ENCODE measurements at places on chromosomes 11 and 22. TPM values are rescaled to one million over a fixed set of nuclear protein-coding genes. Genes with fewer than 3 reads are reported as not detected.

The GRM5 gene
- total RNA-seq: 0.17 TPM

The EXPH5 gene
- 6.6 TPM for total RNA-seq

The IGSF9B gene
- 10.2 TPM for total RNA-seq

The ZNF215 gene
- 2.5 TPM for total RNA-seq

The BIRC2 gene
- total RNA-seq: 48.7 TPM

The OVOL1 gene
- 8.5 TPM for total RNA-seq

The P4HA3 gene
- 0.80 TPM for total RNA-seq

The SWAP70 gene
- 20.8 TPM for total RNA-seq

DNA sequence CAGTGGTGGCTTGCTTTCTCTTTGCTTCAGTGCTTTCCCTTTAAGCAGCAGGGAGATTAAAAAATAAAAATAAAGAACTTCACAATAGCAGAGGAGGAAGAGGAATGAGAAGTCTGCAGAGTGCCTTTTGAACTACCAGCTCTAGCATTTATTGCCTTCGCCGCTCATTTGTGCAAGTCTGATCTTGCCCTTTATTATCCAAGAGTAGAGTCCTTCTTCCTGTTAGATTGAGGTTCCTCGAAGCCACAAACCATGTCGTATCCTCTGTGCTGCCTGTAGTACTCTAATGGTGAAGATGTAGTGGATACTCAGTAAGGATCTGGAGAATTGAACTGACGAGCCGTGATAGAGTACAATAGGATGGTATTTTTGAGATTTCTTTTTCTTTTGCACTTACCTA, 101.2 kb upstream of the RAG2 start:
- DNase-seq: no peak

DNA sequence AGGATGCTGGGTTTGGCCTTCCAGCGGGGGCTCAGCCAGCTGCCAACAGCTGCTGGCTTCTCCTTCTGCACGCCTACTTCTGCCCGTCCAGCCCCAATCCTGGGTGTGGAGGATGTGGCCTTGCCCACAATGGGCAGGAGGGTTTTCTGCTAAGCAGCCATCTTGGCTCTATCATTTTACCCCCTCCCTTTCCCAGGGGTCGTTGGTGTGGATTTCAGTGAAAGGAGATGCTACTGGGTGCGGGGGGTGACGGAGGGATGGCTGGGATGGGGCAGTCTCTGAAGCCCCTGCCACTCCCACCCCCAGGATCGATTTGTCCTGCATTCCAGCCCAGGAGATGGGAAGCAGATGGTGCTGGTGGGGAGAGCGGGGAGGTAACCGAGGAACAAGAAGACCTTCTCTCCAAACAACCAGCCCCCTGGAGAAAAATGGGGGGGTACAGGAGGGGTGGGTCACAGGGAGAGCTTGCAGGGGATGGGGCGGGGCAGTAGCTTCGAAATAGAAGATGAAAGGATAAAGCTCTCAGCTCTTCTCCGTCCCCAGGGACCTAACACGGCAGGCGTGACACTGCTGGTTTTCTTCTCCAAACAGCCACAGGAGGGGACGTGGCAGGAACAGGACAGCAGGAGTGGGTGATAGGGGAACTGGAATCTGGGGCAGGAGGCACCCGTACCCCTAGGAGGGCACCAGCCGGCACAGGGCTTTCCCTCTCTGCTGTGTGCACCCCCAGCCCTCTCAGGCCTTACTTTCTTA, 68.9 kb downstream of the NECTIN1 start:
- no peak for DNase-seq

DNA sequence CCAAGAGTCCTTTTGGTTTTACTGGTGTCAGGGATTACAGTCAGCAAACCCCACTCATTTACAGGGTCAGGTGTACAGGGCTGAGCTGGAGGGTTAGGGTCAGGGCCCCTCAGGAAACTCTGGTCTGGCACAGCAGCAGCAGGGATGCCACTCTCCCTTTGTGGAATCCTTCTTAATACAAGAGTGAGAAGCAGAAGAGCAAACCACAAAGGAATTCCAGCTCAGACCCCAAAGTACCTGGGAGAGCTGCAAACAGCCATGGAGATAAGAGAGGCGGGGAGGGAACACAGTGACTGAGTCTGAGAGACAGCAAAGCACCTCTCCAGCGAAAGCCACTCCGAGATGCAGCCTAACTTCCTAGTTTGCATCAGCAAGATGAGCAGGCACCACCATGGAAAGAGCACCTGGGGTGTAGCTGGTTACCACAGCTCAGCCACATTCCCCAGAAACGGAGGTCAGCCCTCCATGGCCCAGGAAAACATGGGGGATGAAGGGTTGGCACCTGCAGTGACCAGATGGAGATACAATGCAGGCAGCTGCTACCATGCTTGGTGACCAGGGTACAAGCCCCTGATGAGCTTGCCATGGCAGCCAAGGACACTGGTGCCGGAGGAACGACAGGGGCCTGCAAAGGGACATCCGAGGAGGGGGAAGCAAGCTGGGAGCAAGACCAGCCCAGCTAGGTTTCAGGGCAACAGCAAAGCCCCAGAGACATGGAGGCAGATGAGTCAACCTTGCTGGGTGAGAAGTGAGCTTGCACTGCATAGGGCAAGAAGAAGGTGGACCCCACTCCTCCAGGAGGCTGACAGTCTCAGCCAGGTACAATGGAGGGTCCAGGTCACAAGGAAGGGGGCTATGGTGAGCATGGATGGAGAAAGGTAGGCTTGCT, 3.9 kb downstream of the BET1L start:
- peak; percentile 1 for DNase-seq

DNA sequence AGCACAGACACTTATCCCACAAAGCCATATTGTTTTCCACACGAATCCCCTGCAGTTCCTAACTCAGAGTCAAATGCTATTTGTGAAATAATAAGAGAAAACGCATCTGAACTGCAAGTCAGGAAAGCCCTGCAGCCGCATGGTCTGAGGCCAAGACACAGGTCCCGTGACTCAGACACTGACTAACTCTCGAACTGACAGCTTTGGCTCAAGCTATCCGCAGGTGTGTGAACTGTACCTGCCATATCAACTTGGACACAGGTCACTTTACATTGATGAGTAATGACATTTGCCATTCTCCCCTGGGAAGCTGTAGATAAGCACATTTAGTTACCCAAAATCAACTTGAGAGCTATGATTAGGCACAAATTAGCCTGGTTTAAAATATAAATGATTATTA, 34.9 kb upstream of the NFRKB start:
- no peak for DNase-seq

DNA sequence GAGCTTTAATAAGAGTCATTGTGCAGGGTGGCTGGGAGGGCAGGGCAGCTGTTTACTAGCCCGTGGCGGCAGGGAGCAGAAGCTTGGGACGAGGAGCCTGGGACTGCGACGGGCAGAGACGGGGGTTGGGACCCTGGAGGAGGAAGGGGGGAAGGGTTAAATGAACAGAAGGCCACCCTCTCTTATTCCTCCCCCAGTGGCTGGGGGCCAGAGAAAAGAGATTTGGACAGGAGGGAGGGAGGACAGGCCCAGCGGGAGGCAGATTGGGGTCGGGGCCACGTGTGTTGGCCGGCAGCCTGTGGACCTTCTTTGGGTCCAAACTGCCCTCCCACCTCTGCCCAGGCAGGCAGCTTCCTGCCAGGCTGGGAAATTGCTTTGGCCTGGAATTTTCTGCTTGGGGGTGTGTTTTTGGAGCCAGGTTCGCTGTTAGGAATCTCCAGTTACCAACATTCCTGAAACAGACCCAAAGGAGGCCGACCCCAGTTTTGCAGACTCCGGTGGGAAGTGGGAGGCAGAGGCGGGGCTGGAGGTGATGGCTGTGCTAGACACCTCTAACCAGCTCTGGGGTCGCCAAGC, 50.2 kb downstream of the APOL3 start:
- no peak for DNase-seq

- DNase-seq: no peak
Measured at GRCh38 chr11:93324500-93324899, 6.0 kb upstream of the DEUP1 start.

DNA sequence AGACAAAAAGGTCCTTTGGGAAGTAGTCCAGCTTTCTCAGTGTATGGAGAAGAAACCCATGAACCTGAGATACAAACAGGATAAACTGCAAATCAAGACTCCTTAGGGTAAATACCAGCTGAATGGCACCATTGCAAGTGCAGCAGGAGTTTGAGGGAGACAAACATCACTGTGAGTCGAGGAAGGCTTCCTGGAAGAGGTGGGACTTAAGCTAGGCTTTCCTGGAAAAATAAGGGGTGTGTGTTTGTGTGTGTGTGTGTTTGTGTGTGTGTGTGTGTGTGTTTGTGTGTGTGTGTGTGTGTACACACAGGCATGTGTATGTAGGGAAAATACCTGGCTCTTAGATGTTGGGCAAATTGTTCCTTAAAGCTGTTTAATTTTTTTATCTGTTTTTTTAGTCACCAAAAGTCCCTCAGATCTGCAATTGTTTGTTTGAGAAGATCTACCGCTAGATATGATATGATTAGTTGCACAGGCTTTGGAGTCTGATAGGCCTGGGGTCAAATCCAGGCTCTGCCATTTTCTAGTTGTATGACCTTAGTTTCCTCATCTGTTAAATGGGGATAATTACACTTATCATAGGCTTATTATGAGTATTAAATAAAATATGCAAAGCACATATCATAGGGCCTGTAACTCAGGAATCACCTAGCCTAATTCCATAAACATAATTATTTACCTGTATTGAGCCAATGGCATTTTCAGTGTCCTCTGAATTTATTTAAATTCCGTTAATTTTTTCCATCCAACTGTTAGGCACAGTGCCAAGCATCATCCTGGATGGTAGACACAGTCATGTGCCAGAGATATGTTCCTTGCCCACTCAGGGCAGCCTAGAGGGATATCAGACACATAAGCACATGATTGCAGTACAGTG, 85.6 kb upstream of the EED start:
- no peak for DNase-seq

DNA sequence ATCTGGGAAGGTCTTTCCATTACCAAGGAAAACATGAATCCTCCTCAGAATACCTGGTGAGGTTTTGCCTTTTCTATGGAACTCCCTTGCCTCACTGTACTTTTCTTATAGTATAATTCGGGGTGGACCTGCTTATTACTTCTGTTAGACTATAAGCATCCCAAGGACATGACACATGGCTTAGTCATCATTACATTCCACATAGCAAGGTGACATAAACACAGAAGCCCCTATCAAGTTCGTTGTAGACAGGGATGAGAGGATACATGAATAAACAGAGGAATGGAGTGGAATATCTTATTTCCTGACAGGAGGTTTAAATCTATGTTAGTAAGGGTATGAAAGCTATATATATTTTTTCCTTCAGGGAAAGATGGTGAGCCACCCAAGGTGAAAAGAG, 532.2 kb upstream of the CCDC90B start:
- DNase-seq: no peak

- no peak for DNase-seq
Measured at GRCh38 chr11:132910011-132910760, 622.1 kb downstream of the OPCML start.

GRCh38 chr11:87329172-87329571, 291.4 kb downstream of the TMEM135 start:
- DNase-seq: no peak

DNA sequence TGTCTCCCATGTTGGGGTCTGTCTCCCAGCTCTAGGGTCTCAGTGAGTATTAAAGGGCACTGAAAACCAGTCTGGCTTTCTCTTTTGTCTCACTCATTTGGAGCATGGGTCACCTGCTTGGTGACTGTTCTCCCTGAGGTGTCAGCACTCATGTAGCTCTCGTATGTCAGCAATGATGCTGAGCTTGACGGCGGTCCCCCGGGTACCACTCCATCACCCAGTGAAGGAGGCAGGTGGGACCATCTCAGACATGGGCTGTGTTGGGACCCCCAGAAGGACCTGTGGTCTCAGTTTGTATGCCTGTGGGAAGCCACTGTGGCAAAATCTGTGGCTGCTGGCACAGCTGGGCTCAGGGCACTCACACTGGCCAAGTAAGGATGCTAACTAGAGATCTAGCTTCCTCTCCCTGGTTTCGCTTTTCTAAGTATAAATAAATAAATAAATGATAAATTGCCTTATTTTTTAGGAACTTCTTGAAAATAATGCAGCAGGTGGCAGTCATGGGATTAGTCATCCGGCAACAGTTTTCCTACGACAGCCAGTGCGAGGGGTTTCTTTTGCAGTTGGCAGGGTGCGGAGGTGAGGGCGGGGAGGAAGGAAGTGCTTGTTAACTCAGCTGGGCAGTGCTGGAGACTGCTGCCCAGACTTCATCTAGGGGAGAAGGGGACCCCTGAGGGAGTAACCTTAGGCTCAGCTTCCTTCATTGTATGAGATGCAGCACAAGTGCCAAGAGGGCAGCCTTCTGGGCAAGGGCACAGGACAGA, 48.8 kb downstream of the OSBP2 start:
- no peak for DNase-seq

DNA sequence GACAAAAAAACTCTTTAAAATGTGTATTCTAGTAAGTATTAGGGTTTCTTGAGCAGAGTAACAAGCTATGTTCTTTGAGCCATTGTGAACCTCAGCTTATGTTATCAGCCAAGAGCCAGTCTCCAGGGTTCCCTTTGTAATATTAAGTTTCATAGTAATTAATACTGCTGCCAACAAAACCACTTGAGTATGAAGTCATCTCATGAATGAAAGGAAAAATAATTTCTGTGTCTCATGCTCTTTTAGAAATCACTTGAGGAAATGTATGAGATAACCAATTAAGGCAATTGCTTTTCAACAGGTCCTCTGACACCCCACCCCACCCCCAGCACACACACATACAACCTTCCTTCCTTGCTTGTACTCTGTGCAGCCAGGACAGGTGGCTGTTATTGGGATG, 59.9 kb downstream of the BBOX1 start:
- no peak for DNase-seq

All from prostate gland (tissue), 2 donors.